ENCODE measurements at places on chromosomes 5 and 9.

DNA sequence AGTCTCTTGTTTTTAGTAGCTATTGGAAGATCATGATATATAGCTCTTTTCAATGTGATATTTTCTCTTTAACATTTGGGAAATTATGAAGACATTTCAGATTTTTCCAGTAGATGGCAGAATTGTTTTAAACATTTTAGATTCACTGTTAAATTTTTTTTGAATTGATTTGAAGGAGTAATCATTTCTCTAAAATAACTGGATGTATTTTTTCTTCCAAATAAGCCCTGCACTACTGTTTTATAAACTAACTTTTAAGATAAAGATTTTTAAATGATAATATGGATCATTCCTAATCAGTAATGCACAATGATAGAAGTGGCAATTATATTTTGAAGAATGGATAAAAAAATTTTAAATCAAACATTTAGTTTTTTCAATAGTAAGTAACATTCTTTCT, 14.2 kb downstream of the NDUFAF2 start:
- DNase-seq = no peak

DNA sequence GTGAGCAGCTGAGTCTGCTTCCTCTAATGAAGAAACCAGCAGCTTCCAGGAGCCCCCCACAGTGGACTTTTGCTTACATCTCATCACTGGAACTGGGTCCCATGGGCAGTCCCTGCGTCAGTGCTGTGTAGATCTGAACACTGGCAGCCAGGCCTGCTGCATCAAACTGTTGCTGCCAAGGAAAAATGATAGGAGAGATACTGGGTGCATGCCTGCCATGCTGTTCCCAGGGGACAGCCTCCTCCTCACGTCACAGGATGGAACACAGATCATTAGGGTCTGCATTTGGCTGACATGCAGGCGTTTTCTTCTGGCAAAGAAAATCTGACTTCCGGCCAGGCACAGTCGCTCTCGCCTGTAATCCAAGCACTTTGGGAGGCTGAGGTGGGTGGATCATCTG, 67.9 kb downstream of the OLFM1 start:
- no peak for DNase-seq

DNA sequence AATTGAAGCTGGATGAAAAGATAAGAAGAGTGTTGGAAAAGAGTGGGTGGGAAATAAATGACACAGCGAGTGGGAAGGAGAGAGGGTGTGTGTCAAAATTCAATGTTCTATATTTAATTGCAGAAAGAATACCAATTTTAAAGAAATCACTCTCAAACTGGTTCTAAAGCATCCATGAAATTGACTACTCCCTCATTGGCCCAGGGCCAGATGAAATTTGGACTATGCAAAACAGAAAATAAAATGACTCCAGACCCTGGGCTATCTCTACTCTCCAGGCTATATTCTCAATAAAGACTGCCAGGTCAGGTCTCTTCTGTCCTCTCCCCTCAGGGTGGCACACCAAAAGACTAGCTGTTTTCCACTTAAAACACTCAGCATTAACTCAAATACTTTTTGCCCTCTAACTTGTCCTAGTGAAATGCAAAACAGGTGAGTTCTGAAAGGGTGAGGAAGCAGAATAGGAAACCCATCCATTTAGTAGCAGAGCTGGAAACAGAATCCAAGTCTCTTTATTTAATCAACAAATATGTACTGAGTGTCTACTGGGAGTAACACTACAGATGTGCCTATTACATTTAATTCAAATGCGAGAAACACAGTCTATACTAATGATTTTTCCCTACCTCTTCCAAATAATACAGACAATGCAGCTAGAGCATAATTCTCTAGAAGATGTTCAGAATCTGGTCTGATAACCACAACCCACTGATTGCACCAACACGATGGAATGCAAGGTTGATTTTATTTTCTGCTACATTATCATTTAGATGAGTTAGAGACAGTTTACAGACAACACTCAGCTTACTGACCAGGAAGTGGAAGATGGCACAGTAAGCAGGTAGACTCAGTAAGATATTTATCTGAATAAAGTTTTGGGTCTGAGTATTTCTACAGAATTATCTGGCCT, 42.1 kb downstream of the EFCAB9 start:
- DNase-seq = no peak

DNA sequence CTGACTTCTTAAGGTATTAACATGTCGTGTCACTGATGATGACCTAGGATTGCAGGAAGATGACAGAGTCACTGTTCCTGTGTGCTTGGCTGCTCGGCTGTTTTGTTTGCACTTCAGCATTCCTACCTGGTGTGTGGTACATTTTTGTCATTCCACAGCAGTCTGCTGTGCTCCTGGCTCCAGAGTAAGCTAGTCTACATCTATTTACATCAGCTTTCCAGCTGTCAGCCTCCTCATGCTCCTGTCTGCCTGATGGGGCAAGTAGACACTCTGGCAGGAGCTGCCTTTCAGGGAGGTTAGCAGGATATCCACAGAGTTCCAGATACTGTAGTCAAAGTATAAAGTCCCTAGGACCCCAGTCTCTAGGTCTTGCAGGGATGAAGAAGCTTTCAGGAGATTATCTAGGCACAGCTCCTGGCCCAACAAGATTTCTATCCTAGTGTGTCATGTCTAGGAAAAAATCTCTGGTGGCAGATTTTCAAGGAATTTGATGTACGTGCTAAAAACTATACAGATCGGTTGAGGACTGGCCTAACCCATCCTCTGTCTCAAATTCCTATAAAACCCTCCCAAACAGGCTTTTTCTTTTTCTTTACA, 28.4 kb downstream of the RUSC2 start:
- no peak for DNase-seq

DNA sequence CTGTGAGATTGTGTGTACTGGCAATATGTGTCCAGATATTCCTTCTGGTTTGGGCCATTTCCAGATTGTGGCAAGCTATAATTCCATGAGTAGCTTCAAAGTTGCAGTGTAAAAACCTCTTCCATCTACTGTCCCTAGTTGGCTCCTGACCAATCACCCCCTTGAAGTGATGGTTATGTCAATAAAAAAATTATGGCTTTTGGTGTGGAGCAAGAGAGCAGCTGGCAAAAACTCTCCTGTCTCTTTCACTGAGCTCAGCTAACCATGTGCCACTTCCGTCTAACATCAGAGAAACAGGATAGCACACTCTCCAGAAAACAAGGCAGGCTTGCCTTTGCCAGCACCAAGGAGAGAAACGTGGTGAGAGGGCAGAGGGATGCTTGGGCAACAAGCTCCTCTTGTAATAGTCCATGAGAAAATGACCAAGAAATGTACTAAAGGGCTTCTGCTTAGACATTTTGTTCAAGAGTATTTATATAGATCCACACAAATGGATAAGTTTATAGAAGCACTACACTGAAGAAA, 914.4 kb upstream of the SEMA6A start:
- DNase-seq = no peak

All from activated naive CD4-positive, alpha-beta T cell (primary cell).